H1 (cell line): ENCODE measurements at places on chromosomes 5 and 9. TPM values are rescaled to one million over a fixed set of nuclear protein-coding genes. Genes with fewer than 3 reads are reported as not detected.

- DNase-seq: no peak
Observed at GRCh38 chr9:110521206-110521605, 58.3 kb downstream of the SVEP1 start.

DNA sequence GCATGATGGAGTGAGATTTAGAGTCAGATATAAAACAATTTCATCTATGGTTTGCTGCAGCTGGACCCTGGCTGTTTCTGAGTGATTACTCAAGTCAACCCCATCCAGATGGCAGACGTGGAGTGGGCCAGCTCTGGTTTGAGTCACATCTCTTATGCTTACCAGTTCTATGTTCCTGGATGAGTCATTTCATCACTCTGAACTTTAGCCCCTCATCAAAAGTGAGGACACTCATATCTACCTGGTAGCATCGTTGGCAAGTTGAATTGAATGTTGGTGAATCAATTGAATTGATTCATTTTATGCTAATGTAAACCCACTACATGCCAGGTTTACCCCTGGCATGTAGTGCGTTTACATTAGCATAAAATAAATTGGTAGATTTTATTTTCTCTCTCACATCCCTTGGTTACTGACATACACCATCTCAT, 176.4 kb downstream of the FGF18 start:
- DNase-seq: no peak

The CKS2 gene
- total RNA-seq: 320 and 337 TPM in 2 replicates

DNA sequence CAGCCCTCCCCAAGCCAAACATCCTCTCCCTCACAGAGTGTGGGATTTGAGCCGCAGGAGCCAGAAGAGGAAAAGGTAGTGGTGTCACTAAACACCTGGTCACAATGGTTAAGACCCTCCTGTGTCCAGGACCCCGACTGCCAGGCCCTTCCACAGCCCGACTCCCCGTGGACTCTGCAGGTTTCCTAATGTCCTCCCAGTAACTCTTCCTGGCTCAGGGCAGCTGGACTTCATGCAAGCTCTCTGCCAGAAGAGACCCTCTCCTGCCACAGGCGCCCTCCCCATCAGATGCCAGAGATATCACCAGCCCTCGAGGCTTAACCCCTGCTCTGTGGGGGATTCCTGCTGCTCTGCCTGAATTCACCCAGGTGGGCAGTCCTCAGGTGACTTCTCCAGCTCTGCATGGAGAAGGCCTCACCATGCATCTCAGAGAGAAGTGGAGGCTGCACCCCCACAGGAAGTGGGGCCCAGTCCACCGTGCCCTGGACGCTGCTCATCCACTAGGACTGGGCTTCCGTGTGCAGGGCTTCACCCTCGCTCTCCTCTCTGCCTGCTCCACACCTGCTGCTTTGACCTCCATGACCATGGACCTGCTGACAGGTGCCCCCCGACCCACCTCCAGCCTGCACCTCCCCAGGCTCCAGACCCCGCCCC, 111.2 kb downstream of the ADAMTS2 start:
- DNase-seq: no peak

GRCh38 chr5:150397146-150397781, 15.4 kb downstream of the CD74 start:
- DNase-seq: no peak

The SPATA9 gene
- total RNA-seq: not detected in 2 replicates

DNA sequence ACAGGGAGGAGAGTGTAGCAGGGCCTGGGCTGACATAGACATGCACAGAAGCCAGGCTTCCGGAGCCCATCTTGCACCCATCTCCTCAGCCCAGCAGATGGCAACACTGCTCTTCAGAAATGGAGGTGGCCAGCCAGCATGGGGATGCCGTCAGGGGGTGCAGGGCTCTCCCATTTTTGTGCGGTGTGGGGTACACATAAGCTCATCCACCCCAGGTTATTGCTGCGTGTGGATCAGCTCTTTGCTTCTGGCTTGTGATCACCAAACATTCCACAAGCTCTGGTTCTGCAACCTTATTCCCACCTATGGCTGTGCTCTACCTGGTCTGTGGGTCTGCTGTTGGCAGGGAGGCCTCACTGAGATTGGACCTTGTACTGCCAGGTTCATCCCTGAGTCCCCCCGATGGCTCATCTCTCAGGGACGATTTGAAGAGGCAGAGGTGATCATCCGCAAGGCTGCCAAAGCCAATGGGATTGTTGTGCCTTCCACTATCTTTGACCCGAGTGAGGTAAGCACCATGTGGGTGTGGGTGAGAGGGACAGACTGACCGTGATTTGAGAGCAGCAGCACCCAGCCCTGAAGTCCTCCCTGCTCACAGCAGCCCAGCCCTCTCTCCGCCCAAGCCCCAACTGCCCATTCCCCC, 17.3 kb downstream of the SLC22A5 start:
- no peak for DNase-seq

DNA sequence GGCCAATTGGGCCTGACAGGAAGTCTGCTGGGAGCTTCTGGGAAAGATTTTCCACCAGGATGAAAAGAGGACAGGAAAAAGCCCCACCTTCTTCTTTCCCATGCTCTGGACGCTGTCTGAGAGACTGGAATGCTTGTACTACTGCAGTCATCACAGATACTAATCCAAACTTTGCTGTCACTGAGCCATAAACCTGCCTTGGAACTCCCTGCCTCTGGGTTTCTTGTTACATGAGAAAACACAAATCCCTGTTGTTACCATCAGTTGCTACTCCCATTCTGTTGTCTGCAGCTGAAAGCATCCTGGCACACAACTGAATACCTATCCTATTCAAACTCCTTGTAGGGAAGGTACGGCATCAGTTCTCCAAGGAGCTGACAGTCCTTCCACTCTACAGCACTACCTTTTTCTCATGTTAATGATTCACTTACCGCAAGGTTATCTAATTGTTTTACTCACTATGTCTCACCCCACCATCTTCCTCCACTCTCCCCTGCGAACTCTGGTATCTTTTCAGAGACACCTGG, 167.5 kb downstream of the CDK5RAP2 start:
- DNase-seq: no peak

DNA sequence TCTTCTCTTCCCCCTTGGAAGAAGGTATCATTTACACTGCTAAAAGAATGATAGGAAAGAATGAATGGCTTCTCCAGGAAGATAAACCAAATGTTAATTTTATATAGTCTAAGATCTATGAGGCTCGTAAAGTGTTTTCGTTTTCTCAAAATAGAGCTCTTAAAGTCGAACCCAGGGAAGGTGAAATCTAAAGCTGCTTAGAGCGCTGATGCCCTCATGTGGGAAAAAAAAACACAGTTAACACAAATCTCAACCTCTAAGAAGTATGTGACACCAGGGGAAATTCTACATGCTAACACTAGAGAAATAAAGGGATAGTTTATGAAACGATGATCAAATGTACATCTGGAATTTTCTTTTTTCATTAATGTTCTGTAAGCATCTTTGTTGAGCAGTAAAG, 257.9 kb downstream of the RASEF start:
- DNase-seq: no peak

The PPP1R2B gene
- total RNA-seq: not detected in 2 replicates

The SOX30 gene
- not detected in 2 replicates for total RNA-seq

The PCDHB13 gene
- total RNA-seq: 1.1 and 1.4 TPM in 2 replicates
